RWPE1 (cell line): ENCODE measurements at places on chromosomes 6 and 20.

- no peak for DNase-seq
Measured at GRCh38 chr20:20734475-20734948, 22.1 kb upstream of the RALGAPA2 start.

GRCh38 chr6:39574991-39575390, 150.2 kb downstream of the KIF6 start:
- no peak for DNase-seq

- peak; percentile 70 for DNase-seq
Measured at GRCh38 chr20:17995967-17996819, 27.4 kb downstream of the MGME1 start.

- DNase-seq: no peak
Measured at GRCh38 chr6:83459663-83460062, 28.8 kb upstream of the ME1 start.

- DNase-seq: peak; percentile 34
Measured at GRCh38 chr6:53979468-53980067, 131.7 kb upstream of the MLIP start.

- DNase-seq: no peak
Measured at GRCh38 chr6:111406200-111406721, 76.8 kb downstream of the REV3L start.

DNA sequence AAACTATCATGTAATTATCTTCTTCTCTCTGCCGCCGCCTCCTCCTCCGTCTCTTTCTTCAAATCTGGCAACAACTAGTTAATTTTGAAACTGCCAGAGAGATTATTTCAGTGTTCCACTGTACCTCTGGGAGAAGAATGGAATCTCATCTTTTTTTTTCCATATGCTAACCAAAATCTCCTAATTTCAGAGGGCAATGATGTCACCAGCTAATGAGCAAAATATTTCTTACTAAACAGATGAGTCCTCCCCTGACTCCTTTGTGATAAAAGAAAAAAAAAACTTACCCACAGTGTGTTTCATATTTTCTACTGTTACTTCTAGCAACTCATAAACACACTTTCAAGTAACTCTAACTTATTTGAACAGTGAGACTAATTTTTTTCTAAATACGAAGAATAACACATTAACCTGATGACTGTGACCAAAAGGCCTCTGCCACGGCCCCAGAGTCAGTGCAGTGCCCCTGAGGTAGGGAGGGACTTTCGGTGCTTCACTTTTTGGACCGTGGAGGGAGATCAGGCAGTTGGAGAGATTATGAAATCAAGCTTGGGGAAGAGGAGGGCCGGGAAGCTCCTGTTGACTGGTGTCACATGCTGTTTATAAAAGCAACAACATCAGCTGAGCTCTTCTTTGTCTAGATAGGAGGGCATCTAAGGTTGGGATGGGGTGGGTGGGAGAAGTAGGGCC, 159.6 kb downstream of the SASH1 start:
- no peak for DNase-seq

GRCh38 chr6:11514672-11515071, 22.9 kb upstream of the TMEM170B start:
- DNase-seq: no peak

GRCh38 chr6:81381382-81381916, 371.0 kb downstream of the TENT5A start:
- no peak for DNase-seq

GRCh38 chr6:97765461-97765860, 482.4 kb upstream of the MMS22L start:
- no peak for DNase-seq

GRCh38 chr6:108733706-108734265, 114.4 kb upstream of the ARMC2 start:
- DNase-seq: no peak

DNA sequence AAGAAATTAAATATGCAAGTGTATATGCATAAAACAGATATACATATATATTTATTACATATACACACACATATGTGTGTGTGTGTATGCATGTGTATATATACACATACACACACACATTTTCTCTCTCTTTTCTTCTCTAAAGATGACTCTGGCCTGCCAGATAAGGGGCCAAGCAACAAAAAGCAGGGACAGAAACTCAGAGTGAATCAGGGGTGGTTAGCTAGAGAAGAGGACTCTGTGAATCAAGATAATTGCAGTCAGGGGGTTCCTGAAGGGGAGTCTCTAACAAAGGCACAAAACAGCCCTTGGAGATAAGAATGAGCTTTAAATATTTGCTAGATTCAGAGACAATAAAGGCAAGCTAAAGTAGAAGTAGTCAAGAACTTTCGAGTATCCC, 650.5 kb downstream of the UTRN start:
- DNase-seq: no peak

DNA sequence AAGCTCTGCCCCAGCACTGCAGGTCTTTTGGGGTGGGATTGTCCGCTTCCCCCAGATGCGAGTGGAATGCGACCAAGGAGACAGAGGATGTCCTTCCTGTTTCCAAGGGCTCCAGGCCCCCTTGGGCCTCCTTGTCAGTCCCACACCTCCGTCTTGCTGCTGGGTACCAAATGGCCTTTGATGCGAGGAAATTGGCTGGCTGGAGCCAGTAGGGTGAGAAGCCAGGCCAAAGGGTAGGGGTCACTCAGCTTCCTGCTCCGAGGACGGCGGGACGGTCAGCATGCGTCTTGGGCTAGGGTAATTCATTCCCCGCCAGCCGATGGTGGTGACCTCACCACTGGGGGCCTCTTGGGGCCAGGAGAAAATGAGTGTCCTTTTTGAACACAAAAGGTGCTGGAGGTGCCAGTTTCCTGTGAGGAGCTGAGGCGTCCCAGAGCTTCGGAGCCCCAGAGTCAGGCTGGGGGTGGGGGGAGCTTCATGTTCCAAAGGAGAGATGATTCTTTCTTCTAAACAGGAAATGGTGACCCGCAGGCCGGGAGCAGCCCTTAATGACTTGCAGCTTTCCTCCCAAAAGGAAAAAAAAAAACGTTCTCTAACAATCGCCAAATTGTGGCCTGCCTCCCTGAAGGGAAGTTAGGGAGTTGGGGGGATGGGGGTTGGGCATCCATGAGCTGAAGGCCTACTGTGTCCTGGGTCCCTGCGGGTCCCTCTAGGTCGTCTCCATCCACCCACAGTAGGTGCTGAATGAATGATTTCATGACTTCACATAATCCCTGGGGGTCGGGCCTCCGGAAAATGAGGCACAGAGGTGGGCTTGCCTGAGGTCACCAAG, 6.7 kb downstream of the SNAI1 start:
- no peak for DNase-seq

GRCh38 chr20:41204304-41205265, 67.2 kb downstream of the PLCG1 start:
- no peak for DNase-seq

GRCh38 chr6:84762220-84763002, 2.0 kb downstream of the TBX18 start:
- peak; percentile 50 for DNase-seq

- no peak for DNase-seq
Measured at GRCh38 chr6:14118091-14118439, 493 bp downstream of the CD83 start.

DNA sequence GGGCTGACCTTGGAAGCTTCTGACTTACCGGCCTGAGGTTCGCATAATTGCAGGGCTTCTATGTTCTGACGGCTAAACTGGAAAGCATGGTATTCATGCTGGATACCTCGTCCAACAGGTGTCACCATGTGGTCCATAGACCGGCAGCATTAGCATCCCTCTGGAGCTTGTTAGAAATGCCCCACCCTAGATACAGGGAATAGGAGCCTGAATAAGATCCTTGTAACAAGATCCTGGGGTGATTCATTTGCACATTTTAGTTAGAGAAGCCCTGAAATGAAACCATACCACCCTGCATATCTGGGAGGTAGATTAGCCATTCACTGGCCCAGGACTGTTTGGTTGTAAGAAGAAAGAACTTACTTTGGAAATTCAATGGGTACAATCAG, 77.7 kb downstream of the TMEM170B start:
- DNase-seq: no peak

- DNase-seq: no peak
Measured at GRCh38 chr20:16785226-16785625, 37.1 kb downstream of the OTOR start.

DNA sequence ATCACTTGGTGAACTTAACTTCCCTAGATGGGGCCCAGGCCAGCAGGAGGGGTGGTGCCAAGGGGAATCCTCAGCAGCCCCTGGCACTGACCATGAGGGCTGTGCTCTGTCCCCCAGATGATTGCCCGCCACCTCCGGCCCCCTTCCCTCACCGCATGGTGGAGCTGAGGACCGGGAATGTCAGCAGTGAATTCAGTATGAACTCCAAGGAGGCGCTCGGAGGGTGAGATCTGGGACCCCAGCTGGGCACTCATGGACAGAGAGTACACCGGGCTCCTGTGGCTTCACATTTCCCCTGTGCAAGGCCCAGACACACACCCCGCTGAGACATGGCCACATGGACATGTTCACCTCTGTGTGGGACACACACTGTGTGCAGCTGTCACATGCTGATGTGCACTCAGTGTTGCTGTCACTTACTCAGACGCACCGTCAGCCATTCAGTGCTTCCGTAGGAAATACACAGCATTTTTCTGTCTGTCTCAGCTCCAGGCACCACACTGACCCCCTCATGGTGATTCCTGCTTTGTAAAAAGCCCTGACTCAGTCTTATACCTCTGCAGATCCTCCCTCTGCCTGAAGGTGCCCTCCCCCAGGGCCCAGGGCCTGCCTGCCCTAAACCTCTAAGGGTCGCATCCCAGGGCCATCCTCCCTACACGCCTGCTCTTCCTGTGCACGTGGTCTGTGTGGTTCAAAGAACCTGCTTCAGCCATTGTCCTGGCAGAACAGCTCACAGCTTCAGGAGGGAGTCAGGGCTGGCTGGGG, 4.4 kb downstream of the MYLK2 start:
- no peak for DNase-seq

GRCh38 chr6:57469072-57469471, 151.6 kb downstream of the PRIM2 start:
- DNase-seq: no peak

- no peak for DNase-seq
Measured at GRCh38 chr6:101458336-101458735, 64.8 kb downstream of the GRIK2 start.

- DNase-seq: no peak
Measured at GRCh38 chr20:60057866-60058807, 99.9 kb downstream of the CDH26 start.

DNA sequence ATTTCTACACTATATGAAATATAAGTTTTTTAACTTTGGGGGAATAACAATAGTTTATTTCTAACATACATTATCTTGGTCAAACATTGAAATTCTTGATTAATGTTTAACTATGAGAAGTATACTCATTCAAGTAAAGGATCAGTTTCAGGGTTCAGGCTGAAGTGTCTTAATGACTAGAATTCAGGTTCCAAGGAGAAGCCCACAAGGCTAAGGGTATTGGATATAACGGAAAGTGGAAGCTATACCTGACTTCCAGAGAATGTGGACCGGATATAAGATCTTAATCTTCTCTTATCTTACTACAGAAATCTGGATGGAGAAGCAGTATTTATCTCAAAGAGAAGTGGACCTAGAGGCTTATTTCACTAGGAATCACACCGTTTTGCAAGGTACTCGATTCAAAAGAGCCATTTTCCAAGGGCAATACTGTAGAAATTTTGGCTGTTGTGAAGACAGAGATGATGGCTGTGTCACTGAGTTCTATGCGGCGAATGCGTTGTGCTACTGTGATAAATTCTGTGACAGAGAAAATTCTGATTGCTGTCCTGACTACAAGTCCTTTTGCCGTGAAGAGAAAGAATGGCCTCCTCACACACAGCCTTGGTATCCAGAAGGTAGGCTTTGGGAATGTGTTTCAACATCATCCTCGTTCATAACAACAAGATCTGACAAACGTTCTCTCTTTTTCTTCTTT, at the start of gene TINAG:
Gene TINAG (plus strand): TSS at position 153 of the 697 bp plus-strand sequence. CDS start 110 bp downstream, at position 263.
- DNase-seq: no peak
